Common myeloid progenitor, CD34-positive (primary cell): ENCODE measurements at places on chromosomes 11 and 22.
A peak's percentile ranks its signal among the peaks of the same experiment; 100 is the strongest.

- no peak for DNase-seq
Measured at GRCh38 chr11:28038775-28039174, 69.2 kb downstream of the KIF18A start.

DNA sequence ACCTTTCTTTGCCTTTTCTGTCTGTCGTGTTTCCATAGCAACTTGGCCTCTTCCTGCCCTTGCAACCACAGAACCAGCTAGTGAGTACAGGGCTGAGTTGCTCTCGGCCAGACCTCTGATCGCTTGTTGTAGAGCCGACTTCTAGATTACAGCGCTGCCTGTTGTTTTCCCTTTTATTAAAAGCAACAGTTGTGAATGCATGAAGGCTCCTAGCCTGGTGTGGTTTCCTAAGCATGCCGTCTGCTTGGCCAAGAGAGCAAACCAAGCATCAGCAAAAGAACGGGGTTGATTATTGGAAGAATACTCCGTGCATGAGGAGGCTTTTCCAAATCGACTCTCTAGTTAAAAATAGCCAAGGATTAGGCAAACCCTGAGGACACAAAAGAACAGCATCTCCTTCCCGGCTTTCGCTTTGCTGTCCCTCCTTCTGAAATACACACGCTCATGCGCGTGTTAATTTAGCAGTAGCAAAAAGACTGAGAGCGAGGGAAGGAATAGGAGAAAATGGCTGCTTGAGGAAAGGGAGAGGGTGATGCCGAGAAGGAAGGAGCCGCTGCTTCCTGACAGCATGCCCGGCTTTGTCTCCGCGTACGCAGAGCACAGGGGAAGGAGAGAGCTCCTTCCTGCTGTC lies 71.5 kb upstream of the TTC12 start:
- peak; percentile 15 for DNase-seq

DNA sequence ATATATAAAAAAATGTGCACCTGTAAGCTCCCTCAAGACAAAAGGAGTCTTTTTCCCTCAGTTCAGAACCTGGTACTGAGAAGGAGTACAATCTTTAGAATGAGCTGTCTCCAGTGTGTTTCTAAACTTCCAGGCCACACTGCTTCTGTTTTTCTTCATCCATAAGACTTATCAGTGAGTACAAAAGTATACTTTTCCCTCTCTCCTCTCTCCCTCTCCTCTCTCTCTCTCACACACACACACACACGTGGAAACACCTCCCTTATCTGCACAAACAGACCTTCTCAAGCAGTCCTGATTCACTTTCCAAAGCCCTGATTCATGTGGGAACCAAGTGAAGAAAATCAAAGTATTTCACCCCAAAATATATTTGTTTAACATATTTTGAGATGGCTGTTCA lies 220.7 kb upstream of the UBASH3B start:
- no peak for DNase-seq

DNA sequence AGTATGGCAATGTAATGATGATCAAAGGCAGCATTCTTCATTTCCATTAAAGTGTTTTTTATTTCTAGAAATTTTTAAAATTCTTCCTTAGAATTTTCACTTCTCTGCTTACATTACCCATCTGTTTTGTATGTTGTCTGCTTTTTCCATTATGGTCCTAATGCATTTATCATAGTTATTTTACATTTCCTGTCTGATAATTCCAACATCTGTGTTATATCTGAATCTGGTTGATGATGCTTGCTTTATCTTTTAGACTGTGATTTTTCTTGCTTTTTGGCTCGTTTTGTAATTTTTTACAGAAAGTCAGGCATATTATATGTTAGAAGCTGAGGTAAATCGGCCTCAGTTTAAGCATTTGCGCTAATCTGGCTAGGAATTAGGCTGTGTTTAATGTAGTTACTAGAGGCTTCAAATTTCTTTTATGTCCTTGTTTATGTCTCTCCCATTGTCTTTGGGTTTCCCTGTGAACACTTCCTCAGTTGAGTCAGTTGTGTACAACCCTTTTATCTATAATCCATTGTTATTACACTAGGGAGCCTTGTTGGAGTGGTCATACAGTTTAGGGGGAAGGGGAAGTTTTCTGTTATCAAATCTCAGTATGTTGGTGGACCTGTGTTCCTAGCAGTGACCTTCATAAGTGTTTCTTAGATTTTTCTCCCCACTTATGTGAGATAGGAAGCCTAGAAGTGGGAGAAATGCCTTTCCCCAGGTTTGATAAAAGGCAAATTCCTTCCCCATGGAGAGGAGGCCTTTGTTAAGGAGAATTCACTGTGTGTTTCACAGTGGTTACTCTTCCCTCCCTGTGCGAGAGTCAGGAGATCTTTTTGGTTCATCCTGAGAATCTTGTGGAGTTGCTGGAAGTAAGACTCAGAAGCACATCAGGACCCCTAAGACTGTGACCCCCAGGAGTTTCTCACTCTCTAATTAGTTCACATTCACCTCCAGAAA lies 437.5 kb downstream of the INSC start:
- no peak for DNase-seq

- DNase-seq: no peak
Measured at GRCh38 chr11:8772571-8773519, 90.3 kb downstream of the RPL27A start.

DNA sequence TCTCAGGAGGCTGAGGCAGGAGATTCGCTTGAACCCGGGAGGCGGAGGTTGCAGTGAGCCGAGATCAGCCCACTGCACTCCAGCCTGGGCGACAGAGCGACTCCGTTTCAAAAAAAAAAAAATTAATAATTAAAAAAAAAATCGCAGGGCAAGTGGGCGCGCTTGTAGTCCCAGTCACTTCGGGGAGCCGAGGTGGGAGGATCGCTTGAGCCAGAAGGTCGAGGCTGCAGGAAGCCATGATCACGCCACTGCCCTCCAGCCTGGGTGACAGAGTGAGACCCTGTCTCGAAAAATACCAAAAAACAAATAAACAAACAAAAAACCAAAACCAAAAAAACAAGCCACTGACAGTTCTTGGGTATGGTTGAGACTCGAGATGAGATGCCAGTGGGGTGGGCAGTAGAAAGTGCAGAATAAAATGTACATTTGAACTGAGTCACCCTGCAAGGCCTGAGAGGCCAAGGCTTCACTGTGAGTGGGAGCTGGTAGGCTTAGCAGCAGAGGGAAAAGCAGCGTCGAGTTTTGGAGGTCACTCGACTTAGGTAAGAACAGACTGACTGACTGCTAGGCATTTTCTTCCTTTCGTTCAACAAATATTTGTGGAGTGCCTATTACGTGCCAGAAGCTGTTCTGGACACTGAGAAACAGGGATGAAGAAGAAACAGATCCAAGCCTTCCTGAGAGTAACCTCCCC lies 635 bp upstream of the LDHA start:
- DNase-seq: no peak
